Activated naive CD4-positive, alpha-beta T cell treated with anti-CD3 and anti-CD28 coated beads, Interleukin-2, amount 10 ng/mL, durations not matched to agents 5 hours and 36 hours (primary cell): ENCODE measurements at places on chromosomes 13 and 19. TPM values are rescaled to one million over a fixed set of nuclear protein-coding genes. Genes with fewer than 3 reads are reported as not detected.

Gene EFNB2
- 0.10 TPM for total RNA-seq

Gene C19orf47
- total RNA-seq, result 18.0 TPM

Gene TBXA2R
- 3.8 TPM for total RNA-seq

Gene POU2F2
- 24.7 TPM for total RNA-seq

Gene QPCTL
- total RNA-seq, result 6.7 TPM

Gene ZNF486
- 9.0 TPM for total RNA-seq

Gene APOC4
- total RNA-seq, result not detected

Gene TNFSF13B
- total RNA-seq, result 16.6 TPM
